ENCODE measurements at places on chromosomes 16 and 17.

GRCh38 chr16:64657316-64658011 lies 464.4 kb downstream of the CDH11 start:
- peak; percentile 39 for DNase-seq

DNA sequence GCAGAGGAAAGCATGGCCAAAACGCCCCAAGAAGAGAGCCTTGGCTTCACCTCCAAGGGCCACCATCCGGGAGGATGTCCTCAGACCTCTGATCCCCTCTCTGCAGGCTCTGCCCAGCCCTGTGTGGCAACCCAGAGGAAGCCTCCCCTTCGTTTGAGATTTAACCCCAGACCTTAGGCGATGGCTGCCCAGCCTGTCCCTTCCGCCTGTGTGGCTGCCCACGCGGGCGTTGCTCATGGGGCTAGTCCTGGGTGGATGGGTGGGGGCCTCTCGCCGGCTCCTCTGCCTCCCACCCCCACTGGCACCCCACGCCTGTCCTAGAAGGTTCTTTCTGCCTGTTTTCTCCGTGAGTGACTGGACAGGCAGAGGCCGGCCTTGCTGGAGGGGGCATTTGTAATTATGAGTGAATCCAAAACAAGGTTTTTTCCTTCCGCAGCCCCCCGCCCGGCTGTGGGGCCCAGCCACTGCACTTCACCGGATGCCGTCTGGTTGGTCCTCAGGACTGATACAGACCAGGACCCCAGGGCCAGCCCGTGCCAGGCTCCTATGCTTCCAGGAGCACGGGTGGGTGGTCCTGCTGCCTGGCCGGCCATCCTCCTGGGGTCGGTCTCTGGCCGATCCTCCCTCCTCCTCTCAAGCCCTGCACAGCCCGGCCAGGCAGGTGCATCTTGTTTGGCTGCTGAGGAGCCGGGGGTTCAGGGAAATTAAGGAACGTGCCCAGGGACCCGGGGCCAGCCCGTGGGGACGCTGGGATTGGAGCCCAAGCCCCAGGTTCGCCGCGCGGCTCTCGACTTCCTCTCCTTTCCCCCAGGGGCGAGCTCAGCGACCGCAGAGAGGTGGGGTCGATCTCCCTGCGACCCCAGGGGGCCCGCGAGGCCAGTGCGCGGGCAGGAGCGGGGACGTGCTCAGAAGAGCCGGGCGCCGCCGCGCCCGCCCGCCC lies at the start of gene TMEM235:
TSS of gene TMEM235 (plus strand) at position 636 of the 940 bp plus-strand sequence. CDS start 393 bp downstream, outside the sequence.
- DNase-seq = no peak

DNA sequence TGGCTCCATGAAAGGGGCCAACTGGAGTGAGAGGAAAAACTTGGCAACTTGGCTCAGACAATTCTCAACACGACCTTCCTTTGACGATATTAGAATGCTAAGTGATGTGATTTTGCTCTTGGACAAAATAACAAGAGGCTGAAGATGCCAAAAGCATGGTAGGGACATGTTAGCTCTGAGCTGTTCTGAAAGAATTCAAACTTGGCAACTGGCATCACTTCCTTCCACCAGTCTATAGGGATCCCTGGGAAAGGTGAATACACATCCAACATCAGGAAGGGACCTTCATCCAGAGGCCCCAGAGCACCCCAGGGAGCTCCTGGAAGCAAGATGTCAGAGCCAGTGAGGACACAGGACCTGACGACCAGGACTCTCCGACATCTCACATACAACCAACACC lies 4.3 kb downstream of the KRT37 start:
- DNase-seq = no peak

GRCh38 chr17:36850790-36851189 lies 86.5 kb upstream of the LHX1 start:
- no peak for DNase-seq

DNA sequence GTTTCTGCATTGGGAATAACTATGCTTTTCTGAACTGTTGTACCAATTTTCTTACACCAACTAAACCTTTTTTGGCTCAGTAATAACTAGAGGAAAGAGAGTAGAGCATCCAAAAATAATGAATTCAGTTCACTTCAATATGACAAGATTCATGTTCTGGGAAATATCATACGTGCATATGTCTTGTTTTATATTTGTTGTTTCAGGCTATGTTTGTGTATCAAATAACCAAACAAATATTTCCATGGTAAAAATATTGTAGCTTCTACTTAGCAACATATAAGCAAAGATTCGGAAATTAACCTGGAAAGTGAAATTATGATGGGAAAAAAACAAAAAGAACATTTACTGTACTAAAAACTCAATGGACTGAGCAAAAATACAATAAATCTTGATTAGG lies 503.2 kb downstream of the TMEM114 start:
- DNase-seq = no peak

DNA sequence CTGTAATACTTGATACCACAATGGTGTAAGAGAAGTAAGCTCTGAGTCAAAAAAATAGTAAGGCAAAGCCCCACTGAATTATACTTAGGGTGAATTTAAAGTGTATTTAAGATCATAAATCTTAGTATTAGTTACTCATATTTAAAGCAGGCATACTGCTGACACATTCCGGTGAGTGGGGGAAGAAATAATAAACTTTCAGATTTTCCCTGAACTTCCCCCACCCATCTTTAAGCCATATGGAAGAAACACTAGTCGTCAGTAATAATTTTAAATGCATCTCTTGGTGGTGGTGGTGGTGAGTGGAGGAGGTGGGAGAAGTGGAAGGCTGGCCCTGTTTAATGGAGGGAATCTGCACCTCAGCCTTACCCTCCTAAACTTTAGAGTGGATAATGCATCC lies 20.5 kb downstream of the MPHOSPH6 start:
- no peak for DNase-seq

- DNase-seq = no peak
These were observed 2.6 kb downstream of the CACNA1G start for GRCh38 chr17:50563092-50563511.

DNA sequence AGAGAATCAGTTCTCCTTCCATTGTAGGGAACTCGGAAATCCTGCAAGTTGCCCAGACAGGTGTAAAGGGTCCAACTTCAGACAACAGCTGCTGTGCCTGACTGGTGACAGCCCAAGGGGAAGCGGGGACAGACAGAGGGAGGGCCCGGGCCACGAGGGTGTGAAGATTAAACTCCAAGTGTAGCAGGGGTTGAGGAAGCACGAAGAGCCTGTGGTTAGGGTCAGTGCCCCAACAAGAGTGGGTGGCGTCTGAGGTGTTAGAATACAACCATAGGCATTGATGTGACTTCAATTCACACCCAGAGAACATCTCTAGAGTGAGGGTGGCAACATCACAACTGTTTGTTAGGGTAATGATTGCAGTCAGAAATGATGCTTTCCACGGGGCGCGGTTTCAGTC lies 39.1 kb downstream of the ASPA start:
- no peak for DNase-seq

DNA sequence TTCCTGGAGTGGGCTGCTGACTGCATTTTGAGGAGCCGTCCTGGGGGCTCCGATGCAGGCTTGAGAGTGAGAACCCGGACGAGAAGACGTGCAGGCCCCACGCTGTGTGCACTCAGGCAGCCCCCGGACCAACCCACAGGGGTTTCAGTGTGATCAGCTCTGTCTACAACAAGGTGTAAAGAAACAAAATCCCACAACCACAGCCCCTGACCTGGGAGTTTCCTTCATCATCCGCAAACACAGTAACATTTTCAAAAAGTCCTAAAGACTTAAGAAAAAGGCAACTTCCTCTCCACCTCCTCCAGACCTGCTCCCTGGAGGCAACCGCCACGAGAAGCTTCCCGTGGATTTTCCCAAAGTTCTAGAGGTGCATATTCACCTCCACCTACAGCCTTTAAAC lies 15.4 kb upstream of the MEAK7 start:
- DNase-seq = no peak

DNA sequence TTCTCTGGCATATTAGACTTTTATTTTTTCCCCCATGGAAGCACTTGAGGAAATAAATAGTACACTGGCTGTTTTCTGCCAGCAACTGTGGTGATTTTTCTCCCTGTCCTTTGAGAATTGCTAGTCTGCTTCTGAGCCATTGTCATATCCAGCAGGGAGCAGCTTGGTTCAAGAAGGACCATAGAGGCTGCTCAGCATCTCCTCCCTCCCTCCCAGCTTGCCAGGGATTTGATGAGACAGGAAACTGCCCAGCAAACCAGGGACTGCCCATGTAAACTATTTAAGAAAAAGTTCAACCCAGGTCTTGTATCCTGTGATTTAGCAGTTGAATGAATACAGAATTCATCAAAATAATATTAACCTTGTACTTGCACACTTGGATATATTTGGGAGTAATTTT lies 39.5 kb downstream of the CYB5B start:
- DNase-seq = no peak

All from skeletal muscle cell (primary cell).